CD4-positive, CD25-positive, alpha-beta regulatory T cell (primary cell): ENCODE measurements at places on chromosomes 16 and 17. TPM values are rescaled to one million over a fixed set of nuclear protein-coding genes. Genes with fewer than 3 reads are reported as not detected.

DNA sequence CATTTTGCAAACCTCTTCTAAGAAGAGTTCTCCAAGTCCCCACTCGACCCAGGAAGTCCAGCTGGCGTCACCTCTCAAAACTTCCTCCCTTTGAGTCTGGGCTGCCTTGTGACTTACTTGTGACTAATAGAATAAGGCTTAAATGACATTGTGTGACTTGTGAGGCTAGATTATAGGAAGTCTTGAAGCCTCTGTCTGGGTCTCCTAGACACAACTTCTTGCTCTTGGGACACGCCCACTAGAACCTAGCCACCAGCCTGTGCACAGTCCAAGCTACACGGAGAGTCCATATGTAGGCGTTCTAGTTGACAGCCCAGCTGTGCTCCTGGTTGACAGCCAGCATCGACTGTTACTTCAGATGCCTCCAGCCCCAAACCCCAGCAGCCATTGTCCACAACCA is 66.7 kb upstream of the TANC2 start:
- DNase-seq = no peak

DNA sequence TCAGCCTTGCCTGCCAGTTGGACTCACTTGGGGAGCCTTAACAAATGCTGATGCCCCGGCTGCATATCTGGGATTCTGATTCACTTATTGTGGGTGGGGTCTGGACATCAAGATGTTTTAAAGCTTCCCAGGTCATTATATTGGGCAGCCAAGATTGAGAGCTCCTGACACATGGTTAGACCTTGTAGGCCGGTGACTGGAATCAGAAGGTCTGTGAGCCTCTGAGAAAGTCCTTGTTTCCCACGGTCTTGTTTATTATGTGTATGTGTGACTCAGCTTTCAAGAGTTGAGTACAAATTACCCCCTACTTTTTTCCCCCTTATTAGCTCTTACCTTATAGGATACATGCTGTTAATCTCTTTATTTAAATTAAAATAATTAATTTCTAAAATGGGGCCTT is 103.5 kb downstream of the ABCC1 start:
- no peak for DNase-seq

C1QTNF8 gene
- not detected for polyA plus RNA-seq

- DNase-seq = no peak
Observed at GRCh38 chr16:27164352-27164751, 39.0 kb upstream of the KDM8 start.

DNA sequence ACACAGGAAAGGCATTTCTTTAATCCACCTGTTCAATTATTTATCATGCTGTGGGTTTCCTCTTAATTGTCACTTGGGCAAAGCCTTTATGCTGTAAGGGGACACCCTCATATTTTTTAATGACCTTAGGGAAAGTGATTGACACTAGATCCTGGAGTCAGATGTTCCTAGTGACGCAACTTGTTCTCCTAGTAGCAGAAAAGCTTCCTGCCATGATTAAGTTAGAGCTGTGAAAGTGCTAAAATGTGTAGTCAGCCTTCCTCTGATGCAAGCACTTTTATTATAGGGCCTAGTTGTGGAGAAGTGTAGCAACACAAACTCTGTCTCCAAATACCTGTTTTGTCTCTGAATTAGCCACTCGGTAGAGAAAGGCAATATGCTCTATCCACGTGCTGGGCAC is 12.3 kb downstream of the TMEM100 start:
- DNase-seq = no peak

- peak; percentile 36 for DNase-seq
Observed at GRCh38 chr17:497241-498034, 144.8 kb upstream of the RPH3AL start.

CCR7 gene
- 351 TPM for polyA plus RNA-seq

NPIPA7 gene
- polyA plus RNA-seq = not detected

- no peak for DNase-seq
Observed at GRCh38 chr17:42323268-42323773, 35.0 kb downstream of the STAT5A start.

DNA sequence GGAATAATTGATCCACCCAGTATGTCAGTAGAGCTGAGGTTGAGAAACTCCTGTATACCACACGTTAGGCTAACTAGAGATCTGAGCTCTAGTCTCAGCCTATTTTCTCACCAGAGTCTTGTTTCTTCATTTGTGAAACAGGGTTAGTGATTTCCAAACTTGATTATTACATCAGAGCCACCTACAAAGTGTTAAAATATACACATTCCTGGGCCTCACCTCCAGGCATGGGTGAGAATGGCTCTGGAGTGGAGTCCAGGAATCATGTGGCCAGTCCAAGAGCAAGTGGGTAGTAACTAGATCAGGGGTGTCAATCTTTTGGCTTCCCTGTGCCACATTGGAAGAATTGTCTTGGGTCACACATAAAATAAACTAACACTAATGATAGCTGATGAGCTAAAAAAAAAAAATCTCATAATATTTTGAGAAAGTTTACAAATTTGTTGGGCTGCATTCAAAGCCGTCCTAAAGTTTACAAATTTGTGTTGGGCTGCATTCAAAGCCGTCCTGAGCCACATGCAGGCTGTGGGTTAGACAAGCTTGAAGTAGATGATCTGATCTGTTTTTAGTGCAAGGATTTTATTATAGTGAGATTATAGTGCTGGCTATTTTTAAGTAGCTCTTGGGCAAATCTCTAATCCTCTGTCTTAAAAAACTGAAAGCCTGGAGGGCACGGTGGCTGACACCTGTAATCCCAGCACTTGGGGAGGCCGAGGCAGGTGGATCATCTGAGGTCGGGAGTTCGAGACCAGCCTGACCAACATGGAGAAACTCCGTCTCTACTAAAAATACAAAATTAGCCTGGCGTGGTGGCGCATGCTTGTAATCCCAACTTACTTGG is 20.4 kb downstream of the PRCD start:
- DNase-seq = no peak

MMP15 gene
- polyA plus RNA-seq = not detected

DNA sequence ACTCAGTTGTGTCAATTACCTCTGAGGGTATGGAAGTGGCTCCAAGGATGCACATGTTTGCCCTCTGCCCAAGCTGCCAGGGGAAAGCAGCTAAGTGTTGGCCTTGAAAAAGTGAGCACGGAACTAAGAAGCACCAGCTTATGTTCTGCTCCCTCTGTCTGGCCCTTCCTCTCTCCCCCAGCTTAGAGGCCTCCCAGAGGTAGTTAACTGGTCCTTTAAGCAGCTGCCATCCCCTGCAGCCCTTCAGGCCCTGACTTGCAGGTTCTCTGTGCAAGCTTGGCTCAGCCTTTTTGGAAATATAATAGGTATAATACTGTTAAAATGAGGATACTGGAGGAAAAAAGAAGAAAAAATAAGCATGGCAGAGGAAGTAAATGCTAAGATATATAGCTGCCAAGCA is 7.0 kb upstream of the UBE2Z start:
- DNase-seq = no peak

- DNase-seq = no peak
Observed at GRCh38 chr17:33204156-33204555, 88.9 kb downstream of the ASIC2 start.

DNA sequence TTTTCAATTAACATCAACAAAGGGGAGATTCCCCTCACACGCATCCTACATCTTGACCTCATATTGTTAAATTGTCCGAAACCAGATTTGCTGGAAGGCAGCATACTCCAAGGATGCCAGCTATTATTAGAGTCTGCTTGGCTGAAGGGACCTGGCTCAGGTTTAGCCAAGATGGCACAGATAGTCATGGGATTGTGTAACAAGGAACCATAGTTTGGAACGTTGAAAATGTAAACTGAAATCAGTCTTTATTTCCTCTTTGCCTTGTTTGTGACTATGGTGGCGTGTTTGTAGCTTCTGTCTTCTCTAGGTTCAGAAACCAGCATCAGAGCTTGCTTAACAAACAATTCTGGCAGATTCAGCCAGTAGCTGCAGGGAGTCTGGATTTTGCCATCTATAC is 5.9 kb downstream of the ARSG start:
- DNase-seq = no peak

GRCh38 chr16:65845466-65846209 is 520.9 kb upstream of the CDH5 start:
- DNase-seq = no peak

DNA sequence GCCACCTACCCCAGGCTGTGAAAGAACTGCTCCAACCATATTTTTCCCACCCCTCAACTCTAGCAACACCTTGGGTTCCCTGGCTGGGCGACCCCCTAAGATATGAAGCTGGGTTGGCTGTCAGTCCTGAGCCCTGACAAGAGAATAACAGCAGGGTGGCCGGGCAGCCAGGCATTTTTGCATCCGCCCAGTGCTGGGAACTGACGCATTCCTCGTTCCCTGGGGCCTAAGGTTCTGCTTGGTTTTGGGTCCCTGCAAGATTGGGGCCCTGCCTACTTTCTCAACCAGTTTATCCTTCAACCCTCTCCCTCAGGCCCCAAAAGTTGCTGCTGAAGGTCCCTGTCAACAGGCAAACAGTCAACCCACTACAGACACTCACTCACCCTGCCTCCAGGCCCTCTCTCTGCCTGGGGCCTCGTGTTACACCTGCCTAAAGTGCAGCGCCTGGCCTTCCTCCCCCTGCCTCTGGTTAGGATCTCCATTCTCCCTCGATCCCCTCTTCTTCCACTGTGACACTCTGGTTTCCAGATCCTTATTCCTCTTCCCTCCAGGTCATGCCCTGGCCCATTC is 151.5 kb downstream of the STX8 start:
- DNase-seq = no peak

COASY gene
- 54.9 TPM for polyA plus RNA-seq

DNA sequence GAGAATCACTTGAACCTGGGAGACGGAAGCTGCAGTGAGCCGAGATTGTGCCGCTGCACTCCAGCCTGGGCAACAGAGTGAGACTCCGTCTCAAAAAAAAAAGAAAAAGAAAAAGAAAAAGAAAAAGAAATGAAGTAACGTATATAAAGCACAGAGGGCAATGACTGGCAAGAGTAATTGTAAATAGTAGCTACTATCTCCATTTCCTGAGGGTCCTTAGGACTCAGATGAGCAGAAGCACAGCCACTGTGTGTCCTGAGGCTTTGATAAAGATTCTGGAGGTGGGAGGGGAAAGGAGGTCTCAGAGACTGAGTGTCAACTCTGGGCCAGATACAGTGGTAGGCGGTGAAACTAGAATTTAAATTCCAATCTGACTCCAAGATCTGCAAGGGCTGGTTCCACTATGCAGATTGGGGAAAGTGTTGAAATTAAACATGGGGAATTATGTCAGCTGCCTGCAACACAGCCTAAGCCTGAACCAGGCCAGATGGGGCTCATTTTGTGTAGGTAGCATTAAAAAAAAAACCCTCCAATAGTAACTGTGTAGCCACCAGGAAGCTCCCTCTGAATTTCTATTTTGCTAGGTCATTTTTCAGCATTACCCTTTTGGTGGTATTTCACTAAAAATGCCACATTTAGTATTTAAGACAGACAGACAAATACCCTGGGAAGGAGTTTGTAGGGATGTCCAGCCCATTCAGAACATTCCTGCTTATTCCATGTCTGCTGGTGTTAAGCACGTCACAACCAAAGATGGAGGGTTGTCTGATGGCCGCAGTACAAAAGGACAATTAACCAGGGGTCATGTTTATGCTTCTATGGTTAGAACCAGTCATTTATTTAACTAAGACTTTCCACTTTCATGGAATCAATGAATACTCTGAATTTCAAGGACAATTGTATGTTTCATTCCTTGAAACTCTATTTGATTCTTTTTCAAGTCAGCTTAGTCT is 46.1 kb downstream of the TBX4 start:
- no peak for DNase-seq

TEX19 gene
- not detected for polyA plus RNA-seq

TNFRSF17 gene
- not detected for polyA plus RNA-seq

- DNase-seq = no peak
Observed at GRCh38 chr17:82383411-82383810, 11.8 kb downstream of the UTS2R start.

GRCh38 chr17:6450926-6451832 is 6.9 kb downstream of the PIMREG start:
- DNase-seq = no peak

KRTAP17-1 gene
- polyA plus RNA-seq = not detected

DNA sequence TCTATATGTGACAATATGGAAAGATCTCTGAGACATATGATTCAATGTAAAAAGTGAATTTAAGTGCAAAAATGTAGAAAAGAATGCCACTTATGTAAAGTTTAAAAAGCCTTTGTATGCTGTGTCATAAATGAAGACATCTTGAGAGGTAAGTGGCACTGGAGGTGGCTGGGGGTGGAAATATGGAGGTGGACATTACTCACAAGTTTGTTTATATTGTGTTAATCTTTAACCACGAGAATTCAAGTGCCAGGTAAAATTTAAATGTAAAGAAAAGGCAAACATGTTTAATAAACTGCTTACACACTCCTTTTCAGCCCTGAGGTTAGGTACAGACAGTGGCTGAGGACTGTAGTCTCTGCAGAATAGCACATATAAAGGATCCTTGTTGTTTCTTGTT is 235.1 kb downstream of the ABCC12 start:
- DNase-seq = no peak

DNA sequence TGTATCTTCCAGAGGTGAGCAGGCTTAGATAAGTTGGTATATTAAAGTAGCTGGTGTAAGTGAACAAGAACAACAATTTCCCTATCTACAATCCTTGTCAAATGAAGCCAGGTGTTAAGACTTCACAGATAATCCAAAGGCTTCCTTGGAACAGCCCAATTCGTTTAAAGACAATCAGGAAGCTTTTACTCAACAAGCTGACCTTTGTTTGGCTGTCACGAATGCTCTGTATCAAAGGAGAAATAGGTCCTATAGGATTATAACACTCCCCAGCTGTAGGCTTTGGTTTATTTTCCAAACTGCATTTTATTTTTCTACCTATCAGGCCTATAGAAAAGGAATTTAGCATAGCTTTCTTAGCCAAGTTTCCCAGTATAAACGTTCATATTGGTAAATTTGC is 766.5 kb upstream of the GOT2 start:
- no peak for DNase-seq

GRCh38 chr17:72414967-72415853 is 294.4 kb downstream of the SOX9 start:
- DNase-seq = no peak

GRCh38 chr16:71296584-71297340 is 7.6 kb upstream of the CMTR2 start:
- DNase-seq = no peak

DNA sequence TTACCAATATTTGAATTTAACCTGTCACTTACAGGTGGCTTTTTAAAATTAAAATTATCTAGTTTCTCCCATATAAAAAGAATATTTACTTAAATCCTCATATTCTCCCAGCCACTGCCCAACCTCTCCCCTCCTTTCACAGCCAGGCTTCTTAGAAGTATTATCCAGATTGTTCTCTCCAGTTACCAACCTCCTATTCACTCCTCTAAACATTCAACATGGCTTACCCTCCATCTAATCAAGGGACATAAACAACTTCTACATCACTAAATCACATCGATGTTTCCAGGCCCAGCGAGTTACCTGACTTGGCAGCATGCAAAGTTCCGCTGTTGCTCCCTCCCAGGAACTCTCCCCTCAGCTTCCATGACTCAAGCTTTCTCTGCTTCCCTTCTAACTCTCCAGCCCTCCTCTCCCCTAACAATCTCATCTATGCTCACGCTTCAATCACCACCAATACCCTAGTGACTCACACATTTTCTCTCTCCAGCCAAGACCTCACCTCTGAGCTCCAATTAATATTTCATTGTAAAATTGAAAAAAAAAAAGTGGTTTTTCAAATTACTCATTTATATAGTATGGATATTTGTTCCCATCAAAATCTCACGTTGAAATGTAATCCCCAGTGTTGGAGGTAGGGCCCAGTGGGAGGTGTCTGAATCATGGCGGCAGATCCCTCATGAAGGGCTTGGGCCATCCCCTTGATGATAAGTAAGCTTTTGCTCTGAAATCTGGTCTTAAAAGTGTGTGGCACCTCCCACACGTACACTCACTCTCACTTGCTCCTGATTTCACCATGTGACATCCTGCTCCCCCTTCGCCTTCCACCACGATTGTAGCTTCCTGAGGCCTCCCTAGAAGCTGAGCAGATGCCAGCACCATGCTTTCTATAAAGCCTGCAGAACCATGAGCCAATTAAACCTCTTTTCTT is 88.5 kb downstream of the HELZ start:
- DNase-seq = no peak
